ENCODE measurements at places on chromosomes 6 and 20.

GRCh38 chr20:37359331-37359730, 13.4 kb downstream of the SRC start:
- peak overlapping the region; percentile 59 for H3K27ac ChIP-seq
- no peak overlapping the region for H3K4me3 ChIP-seq
- peaks cover 62% of the 10 kb centered on the region for H3K4me1 ChIP-seq
- no peaks in the 10 kb centered on the region for H3K36me3 ChIP-seq

DNA sequence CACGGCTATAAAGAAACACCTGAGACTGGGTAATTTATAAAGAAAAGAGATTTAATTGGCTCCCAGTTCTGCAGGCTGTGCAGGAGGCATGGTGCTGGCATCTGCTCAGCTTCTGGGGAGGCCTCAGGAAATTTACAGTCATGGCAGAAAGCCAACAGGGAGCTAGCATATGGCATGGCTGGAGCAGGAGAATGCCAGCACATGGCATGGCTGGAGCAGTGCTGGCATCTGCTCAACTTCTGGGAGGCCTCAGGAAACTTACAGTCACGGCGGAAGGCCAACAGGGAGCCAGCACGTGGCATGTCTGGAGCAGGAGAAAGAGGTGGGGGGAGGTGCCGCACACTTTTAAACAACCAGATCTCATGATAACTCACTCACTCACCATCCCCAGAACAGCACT, 32.5 kb upstream of the DACT2 start:
- no peak for DNase-seq
- H3K27ac ChIP-seq: no peak overlapping the region
- no peaks in the 10 kb centered on the region for H3K4me1 ChIP-seq
- no peak overlapping the region for H3K4me3 ChIP-seq
- H3K36me3 ChIP-seq: no peaks in the 10 kb centered on the region
- no peaks in the 10 kb centered on the region for H3K27me3 ChIP-seq

DNA sequence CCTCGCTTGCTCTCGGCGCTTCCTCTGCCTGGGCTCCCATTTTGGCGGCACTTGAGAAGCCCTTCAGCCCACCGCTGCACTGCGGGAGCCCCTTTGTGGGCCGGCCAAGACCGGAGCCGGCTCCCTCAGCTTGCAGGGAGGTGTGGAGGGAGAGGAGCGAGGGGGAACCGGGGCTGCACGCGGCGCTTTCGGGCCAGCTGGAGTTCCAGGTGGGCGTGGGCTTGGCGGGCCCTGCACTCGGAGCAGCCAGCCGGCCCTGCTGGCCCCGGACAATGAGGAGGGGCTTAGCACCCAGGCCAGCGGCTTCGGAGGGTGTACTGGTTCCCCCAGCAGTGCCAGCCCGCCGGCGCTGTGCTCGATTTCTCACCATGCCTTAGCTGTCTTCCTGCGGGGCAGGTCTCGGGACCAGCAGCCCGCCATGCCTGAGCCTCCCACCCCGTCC, 10.2 kb upstream of the SRPK1 start:
- H3K4me3 ChIP-seq: no peak overlapping the region
- H3K27me3 ChIP-seq: no peaks in the 10 kb centered on the region
- no peaks in the 10 kb centered on the region for H3K4me1 ChIP-seq
- no peaks in the 10 kb centered on the region for H3K36me3 ChIP-seq
- H3K27ac ChIP-seq: no peak overlapping the region

GRCh38 chr20:15842872-15843271, 730.4 kb downstream of the KIF16B start:
- no peaks in the 10 kb centered on the region for H3K36me3 ChIP-seq
- no peaks in the 10 kb centered on the region for H3K27me3 ChIP-seq
- DNase-seq: no peak
- H3K27ac ChIP-seq: no peak overlapping the region

GRCh38 chr6:3119040-3119723, 671 bp downstream of the BPHL start:
- no peak for DNase-seq
- no peaks in the 10 kb centered on the region for H3K36me3 ChIP-seq
- peaks cover 20% of the 10 kb centered on the region for H3K4me1 ChIP-seq
- no peaks in the 10 kb centered on the region for H3K27me3 ChIP-seq

DNA sequence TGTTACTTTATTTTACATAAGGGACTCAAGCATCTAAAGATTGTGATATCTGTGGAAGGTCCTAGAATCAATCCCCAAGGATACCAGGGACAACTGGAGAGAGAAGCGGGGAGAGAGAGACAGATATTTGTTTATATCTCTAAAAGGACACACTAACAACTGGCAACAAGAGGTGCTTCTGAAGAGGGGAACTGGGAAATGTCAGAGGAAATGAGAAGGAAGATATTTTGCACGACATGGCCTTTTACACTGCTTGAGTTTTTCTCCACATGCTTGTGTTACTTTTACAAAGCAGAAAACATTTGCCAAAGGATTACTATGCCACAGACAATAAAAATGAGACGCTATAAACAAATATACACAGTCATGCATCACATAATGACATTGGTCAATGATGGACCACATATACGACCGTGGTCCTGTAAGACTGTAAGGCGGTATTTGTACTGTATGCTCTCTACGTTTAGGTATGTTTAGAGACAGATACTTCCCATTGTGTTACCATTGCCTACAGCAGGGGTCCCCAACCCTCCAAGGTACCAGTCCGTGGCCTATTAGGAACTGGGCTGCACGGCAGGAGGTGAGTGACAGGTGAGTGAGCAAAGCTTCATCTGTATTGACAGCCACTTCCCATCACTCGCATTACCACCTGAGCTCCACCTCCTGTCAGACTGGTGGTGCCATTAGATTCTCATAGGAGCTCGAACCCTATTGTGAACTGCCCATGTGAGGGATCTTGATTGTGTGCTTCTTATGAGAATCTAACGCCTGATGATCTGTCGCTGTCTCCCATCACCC, 64.6 kb upstream of the PTPN1 start:
- H3K4me3 ChIP-seq: no peak overlapping the region
- no peaks in the 10 kb centered on the region for H3K27me3 ChIP-seq
- DNase-seq: no peak
- H3K36me3 ChIP-seq: no peaks in the 10 kb centered on the region

GRCh38 chr20:62215020-62215990, 4.8 kb downstream of the HRH3 start:
- H3K27me3 ChIP-seq: peaks cover 5% of the 10 kb centered on the region
- H3K27ac ChIP-seq: no peak overlapping the region
- no peak for DNase-seq

GRCh38 chr20:32113591-32114260, 4.2 kb downstream of the TM9SF4 start:
- no peaks in the 10 kb centered on the region for H3K36me3 ChIP-seq
- H3K27ac ChIP-seq: no peak overlapping the region
- no peak overlapping the region for H3K4me3 ChIP-seq
- H3K27me3 ChIP-seq: no peaks in the 10 kb centered on the region
- peaks cover 63% of the 10 kb centered on the region for H3K4me1 ChIP-seq

DNA sequence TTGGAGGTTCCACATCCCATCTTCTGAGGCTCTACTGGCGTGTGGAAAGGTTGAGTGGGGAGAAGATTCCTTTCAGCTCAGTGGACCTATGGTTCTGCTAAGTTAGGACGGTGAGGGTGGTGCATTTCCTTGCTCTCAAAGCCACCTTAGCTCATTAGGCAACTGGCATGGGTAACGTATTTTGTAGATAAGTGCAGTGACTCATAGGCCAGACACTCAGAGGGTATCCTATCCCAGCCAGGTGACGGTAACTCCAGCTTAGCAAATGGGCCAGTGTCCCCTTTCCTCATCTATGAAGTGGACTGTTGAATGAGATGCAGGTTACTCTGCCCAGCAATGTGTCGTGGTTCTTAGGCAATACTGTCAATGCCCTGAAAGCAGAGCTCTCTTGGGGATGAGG, 3.7 kb downstream of the RPS6KA2 start:
- H3K4me3 ChIP-seq: no peak overlapping the region
- DNase-seq: no peak
- H3K27ac ChIP-seq: peak overlapping the region; percentile 31
- no peaks in the 10 kb centered on the region for H3K27me3 ChIP-seq
- peaks cover 83% of the 10 kb centered on the region for H3K4me1 ChIP-seq

- no peak overlapping the region for H3K4me3 ChIP-seq
- no peaks in the 10 kb centered on the region for H3K27me3 ChIP-seq
- no peak for DNase-seq
- peak overlapping the region; percentile 67 for H3K27ac ChIP-seq
- H3K36me3 ChIP-seq: no peaks in the 10 kb centered on the region
These were observed 224.8 kb downstream of the SYNDIG1 start for GRCh38 chr20:24694157-24694726.

DNA sequence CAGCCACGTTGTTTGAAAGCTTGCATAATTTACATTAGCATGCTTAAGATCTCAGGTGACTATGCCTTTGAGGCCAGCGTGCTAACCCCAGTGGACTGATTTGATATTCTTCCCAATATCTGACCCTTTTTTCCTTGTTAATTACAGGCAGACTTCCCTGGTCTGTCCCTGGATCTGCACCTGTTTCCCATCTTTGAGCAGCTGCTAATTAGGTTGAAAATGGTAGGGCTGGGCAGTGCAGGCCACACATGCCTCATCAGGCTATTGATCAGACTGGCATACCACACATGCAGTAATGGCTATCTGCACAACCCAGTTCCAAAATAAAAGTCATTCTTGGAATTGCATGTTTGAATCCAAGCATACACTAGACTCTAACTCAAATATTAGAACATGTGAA, 164.3 kb upstream of the TFAP2D start:
- no peaks in the 10 kb centered on the region for H3K27me3 ChIP-seq
- no peak overlapping the region for H3K4me3 ChIP-seq
- no peak for DNase-seq
- H3K27ac ChIP-seq: no peak overlapping the region

DNA sequence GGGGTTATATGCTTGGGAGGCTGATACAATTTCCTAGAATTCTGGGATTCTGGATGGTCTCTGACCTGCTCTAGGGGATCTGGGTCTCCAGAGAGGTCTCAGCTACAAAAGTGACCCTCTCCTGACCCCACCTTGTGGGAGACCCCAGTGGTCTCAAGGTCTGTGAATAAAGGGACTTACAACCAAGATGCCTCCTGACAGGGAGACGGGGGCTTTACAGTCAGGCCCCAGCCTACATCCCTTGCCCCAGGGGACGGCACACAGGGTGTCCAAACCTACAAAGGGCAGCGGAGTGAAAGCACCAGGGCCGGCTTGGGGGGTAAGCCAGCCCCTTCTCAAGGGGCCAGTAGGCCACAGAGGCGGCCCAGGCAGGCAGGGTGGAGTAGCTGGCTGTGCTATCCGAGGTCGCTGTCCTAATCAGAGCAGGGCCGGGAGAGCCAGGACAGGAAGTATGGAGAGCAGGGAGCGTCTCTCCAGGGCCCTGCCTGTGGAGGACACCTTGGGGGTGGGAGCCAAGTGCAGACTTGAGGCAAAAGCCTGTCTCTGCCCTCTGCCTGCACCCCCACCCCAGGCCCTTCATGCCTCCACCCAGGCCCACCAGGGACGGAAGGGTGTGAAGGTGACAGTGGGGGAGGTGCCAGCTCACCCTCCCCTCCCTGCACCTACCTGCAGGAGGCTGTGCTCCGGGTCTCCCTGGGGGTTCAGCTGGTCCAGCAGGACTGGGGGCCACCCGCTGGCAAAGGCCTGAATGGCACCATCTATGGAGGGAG, 3.5 kb downstream of the GFRA4 start:
- H3K4me3 ChIP-seq: no peak overlapping the region
- DNase-seq: no peak
- no peaks in the 10 kb centered on the region for H3K36me3 ChIP-seq
- H3K27ac ChIP-seq: no peak overlapping the region
- H3K4me1 ChIP-seq: no peaks in the 10 kb centered on the region

- no peak for DNase-seq
- H3K4me1 ChIP-seq: peaks cover 17% of the 10 kb centered on the region
- H3K36me3 ChIP-seq: no peaks in the 10 kb centered on the region
- H3K4me3 ChIP-seq: no peak overlapping the region
- no peaks in the 10 kb centered on the region for H3K27me3 ChIP-seq
These were observed 189.4 kb upstream of the RREB1 start for GRCh38 chr6:6918216-6918983.

DNA sequence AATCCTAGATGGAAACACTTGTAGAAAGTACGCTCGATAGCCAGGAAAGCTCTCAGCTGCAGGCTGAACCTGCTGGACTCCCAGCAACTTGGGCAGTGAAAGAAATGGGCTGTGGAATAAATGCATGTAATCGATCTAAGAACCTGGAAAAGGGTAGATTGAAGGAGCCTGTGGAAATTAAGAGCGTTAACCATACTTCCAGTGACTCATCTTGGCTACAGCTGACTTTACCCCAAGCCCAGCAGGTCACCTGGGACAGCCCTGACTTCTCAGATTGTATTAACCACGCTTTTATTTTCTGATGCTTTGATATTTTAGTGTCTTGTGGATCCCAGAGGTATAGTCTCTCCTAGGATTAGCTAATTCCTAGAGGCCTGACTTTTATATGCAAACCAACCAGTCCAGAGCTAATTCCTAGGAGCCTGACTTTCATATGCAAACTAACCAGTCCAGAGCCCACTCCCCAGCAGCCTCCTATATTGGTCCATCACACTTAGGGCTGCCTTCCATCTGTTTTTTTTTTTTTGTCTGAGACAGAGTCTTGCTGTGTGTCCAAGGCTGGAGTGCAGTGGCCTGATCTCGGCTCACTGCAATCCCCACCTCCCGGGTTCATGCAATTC, 86.3 kb downstream of the GMPR start:
- no peak overlapping the region for H3K4me3 ChIP-seq
- no peaks in the 10 kb centered on the region for H3K36me3 ChIP-seq
- no peak overlapping the region for H3K27ac ChIP-seq
- no peak for DNase-seq
- no peaks in the 10 kb centered on the region for H3K27me3 ChIP-seq

DNA sequence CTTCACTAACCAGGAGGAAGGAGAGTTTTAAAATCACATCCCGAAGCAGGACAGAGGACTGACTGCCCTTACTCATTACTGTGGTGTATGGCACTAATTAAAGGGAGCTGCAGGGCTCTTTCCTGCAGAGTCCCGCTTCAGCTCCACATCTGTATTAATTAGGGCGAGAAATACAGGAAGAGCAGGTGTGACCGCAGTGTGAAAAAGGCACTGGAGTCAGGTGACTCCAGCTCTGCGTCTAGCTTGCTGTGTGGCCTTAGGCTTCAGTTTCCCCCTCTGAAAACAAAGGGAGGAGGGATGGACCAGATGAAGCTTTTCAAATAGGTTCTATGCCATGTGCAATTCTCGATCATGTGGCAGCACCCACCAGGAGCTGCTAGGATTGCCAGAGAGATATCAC, 34.0 kb downstream of the KIAA1755 start:
- H3K36me3 ChIP-seq: no peaks in the 10 kb centered on the region
- no peak overlapping the region for H3K27ac ChIP-seq
- H3K27me3 ChIP-seq: no peaks in the 10 kb centered on the region
- no peak for DNase-seq
- peaks cover under 1% of the 10 kb centered on the region for H3K4me1 ChIP-seq

All from vagina (tissue), 2 donors.